ENCODE measurements at places on chromosomes 1 and 21. TPM values are rescaled to one million over a fixed set of nuclear protein-coding genes. Genes with fewer than 3 reads are reported as not detected.
A peak's percentile ranks its signal among the peaks of the same experiment; 100 is the strongest.

The SH2D2A gene
- 0.60 TPM for total RNA-seq

The OR2AJ1 gene
- total RNA-seq: not detected

The KCNJ9 gene
- not detected for total RNA-seq

The C1QTNF12 gene
- 3.8 TPM for total RNA-seq

The TAF5L gene
- total RNA-seq: 14.4 TPM

The ZNF683 gene
- total RNA-seq: not detected

The C1orf141 gene
- not detected for total RNA-seq

The FBLIM1 gene
- 117 TPM for total RNA-seq

DNA sequence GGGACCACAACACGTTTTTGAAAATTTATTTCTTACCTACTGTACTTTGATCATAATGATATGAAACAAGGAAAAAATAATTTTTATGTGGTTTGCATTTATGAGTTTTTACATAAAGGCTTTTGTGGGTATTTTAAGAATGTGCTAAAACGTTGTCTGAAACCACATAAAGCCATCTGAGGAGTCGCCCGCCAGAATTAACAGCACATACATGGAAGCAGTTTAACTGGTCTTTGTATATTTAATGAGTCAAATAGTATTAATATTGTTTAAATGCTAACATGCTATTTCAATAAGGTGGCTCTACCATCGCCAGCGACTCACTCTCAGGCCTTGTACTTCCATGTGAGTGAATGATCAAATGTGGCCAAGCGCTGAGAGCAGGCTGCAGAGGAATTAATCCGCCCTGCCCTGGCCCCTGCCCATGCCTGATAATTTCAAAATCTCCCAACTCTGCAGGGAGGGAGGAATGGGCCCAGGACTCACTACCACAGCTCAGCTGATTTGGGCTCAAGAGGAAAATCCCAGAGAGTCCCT lies 49.6 kb downstream of the SLC66A1 start:
- H3K4me1 ChIP-seq: peaks cover 24% of the 10 kb centered on the region
- no peak for DNase-seq
- peak overlapping the region; percentile 0 for H3K27ac ChIP-seq
- no peak overlapping the region for H3K4me3 ChIP-seq
- H3K36me3 ChIP-seq: no peaks in the 10 kb centered on the region
- H3K27me3 ChIP-seq: no peaks in the 10 kb centered on the region

- no peaks in the 10 kb centered on the region for H3K36me3 ChIP-seq
- no peak overlapping the region for H3K27ac ChIP-seq
- no peaks in the 10 kb centered on the region for H3K27me3 ChIP-seq
- H3K4me3 ChIP-seq: no peak overlapping the region
- H3K4me1 ChIP-seq: no peaks in the 10 kb centered on the region
- DNase-seq: no peak
These were observed 69.9 kb upstream of the ADGRL2 start for GRCh38 chr1:81730881-81731280.

GRCh38 chr1:10210841-10211804 lies 753 bp downstream of the KIF1B start:
- H3K4me1 ChIP-seq: peaks cover 20% of the 10 kb centered on the region
- peak; percentile 86 for DNase-seq
- H3K4me3 ChIP-seq: peak overlapping the region; percentile 94
- no peaks in the 10 kb centered on the region for H3K36me3 ChIP-seq

DNA sequence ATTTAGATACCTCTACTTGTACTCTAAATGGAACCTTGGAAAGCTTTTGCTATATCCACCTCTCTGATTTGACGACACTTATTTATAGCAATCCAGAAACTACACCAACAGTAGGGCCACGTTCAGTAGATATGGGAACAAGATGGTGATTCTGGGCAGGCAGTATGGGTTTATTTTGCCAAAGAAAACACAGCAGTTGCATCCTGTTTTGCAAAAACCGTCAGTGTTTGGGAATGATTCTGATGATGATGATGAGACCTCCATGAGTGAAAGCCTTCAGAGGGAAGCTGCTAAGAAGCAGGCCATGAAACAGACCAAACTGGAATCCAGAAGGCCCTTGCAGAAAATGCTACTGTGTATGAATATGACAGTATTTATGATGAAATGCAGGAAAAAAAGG lies 41.5 kb upstream of the NEXN start:
- no peaks in the 10 kb centered on the region for H3K4me1 ChIP-seq
- H3K27me3 ChIP-seq: no peaks in the 10 kb centered on the region
- H3K27ac ChIP-seq: no peak overlapping the region
- H3K4me3 ChIP-seq: no peak overlapping the region
- H3K36me3 ChIP-seq: no peaks in the 10 kb centered on the region
- DNase-seq: no peak

- no peak overlapping the region for H3K27ac ChIP-seq
These were observed 183.0 kb downstream of the SDCCAG8 start for GRCh38 chr1:243438815-243439214.

DNA sequence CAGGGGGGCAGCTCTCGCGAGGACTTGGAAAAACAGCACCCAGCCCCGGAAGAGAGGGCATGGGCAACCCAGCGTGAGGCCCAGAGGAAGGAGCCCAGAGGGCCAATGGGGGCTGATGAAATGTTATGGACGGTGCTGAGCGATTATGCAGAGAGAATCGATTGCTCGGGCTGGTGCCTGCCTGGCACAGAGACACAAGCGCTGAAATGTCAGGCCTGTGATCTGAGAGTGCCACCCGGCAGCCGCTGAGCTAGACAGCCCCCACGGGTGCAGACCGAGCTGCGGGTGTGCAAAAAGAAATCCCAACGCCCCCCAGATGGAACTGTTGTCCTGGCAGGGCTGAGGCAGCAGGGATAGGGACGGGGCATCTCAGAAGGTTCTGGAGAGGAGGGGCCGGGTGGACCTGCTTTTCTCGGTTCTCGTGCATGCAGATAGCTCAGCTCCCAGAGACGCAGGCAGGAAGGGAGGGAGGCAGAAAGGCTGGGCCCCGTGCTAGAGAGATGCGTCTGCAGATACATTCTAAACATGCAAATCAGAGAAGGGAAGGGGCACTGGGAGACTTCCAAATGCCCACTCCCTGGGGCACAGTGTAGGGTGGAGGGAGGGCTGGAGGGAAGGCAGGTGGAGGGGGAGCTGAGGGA lies 41.5 kb downstream of the TAS1R2 start:
- no peak overlapping the region for H3K4me3 ChIP-seq
- H3K27ac ChIP-seq: no peak overlapping the region
- H3K36me3 ChIP-seq: no peaks in the 10 kb centered on the region
- DNase-seq: no peak
- H3K4me1 ChIP-seq: no peaks in the 10 kb centered on the region

DNA sequence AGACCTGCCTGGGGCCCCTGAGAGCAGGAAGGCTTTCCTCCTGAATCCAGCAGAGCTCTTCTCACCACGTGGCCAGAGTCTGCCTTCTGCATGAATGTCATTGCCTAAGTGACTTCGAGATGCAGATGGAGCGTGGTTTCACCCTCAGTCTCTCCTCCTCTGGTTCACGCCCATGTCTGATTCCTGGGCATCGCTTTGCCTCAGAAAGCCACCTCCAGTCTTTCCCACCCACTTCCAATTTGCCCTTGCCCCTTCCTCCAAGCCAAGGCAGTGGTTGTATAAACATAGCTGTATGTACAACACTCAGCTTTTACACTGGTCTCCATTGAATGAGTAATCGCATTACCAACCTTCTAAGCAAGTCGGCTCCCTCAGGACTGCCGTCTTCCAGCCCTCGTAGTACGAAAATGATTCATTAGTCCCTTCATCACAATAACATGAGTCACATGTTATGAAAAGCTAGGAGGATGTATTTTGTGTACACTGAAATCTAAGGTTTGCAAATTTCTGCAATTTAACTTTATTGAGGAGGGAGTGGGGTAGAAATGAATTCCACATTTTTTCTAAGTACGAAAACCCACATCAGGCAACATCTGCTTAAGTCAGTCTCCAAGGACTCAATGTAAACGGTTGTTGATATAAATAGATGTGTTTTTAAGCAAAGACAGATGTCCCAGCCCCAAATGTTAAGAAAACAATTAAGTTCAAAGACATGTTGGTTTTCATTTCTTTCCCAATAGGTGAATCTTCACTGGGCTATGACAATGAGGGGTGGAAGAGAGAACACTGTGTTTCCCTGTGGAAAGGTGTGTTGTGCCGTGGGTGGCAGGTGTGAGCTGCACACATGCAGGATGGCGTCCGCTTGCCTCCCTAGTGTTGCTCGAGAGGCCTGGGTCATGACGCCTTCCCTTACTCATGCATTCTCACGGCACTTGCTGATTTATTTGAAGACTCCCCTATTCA lies 32.3 kb upstream of the ETS2 start:
- H3K27me3 ChIP-seq: no peaks in the 10 kb centered on the region
- no peak overlapping the region for H3K4me3 ChIP-seq

GRCh38 chr1:167121375-167122120 lies 27.7 kb downstream of the STYXL2 start:
- H3K27me3 ChIP-seq: no peaks in the 10 kb centered on the region
- peak overlapping the region; percentile 44 for H3K4me3 ChIP-seq
- peak overlapping the region; percentile 10 for H3K27ac ChIP-seq
- no peaks in the 10 kb centered on the region for H3K4me1 ChIP-seq
- H3K36me3 ChIP-seq: no peaks in the 10 kb centered on the region

DNA sequence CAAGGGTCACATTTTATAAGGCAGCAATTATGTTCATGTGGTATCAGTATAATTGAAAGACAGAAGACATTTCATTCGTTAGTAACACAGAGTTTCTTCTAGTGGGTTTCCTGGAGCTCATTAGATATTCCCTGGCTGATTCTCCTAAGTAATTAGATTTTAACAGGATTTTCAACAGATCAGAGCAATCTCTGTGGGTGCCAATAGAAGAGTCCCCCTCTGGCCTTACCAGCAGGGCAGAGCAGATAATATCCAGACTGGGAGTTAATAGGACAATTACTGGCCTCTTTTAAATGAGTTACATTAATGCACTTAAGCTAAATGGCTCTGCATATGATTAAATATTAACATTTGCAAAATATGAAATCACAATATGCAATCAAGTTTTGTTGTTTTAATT lies 74.2 kb upstream of the FOXD3 start:
- H3K27me3 ChIP-seq: no peaks in the 10 kb centered on the region
- no peak for DNase-seq
- no peak overlapping the region for H3K27ac ChIP-seq
- no peaks in the 10 kb centered on the region for H3K4me1 ChIP-seq
- H3K4me3 ChIP-seq: no peak overlapping the region

DNA sequence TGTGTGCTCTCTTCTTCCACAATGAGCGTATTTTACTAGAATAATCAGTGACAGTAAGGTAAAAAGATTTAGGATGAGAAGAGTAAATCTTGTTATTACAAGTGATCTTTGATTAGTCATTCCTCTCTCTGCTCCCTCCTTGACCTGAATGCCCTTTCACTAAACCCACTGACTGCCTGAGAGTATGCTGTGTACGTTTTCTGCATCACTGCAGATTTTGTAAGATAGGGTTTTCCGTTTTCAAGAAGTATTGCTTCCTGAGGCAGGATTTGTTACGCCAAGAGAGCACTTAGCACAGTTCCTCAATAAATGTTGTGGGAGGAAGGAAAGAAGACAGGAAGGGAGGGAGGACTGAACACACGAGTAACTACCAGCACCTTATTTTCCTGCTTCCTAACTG lies 7.7 kb upstream of the LAMB3 start:
- no peaks in the 10 kb centered on the region for H3K27me3 ChIP-seq
- H3K4me1 ChIP-seq: peaks cover 11% of the 10 kb centered on the region
- DNase-seq: no peak

DNA sequence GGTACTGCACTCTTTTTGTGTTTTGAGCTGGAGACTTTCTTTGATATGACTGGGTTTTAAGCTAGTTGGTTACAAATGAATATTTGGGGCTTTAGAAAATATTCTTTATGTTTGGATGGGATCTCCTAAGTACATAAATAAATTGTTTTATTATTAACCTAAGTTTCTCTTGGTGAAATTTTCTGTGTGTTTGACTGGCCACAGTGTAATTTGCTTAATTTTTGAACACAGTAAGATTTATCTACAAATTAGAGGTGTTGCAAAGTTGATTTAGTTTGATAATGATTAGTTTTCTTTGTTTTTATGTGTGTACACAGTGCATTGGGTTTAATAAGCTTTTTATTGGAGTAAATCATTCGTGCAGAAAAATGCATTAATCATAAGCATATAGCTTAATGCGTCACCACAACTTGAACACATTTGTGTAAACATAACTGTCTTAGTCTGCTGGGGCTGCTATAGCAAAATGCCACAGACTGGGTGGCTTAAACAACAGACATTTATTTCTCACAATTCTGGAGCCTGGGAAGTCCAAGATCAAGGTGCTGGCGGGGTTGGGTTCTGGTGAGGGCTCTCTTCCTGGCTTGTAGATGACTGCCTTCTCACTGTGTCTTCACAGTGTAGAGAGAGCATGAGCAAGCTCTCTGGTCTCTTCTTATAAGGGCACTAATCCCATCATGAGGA lies 17.4 kb upstream of the SLC6A9 start:
- H3K4me3 ChIP-seq: no peak overlapping the region
- peaks cover 9% of the 10 kb centered on the region for H3K4me1 ChIP-seq
- no peaks in the 10 kb centered on the region for H3K27me3 ChIP-seq

DNA sequence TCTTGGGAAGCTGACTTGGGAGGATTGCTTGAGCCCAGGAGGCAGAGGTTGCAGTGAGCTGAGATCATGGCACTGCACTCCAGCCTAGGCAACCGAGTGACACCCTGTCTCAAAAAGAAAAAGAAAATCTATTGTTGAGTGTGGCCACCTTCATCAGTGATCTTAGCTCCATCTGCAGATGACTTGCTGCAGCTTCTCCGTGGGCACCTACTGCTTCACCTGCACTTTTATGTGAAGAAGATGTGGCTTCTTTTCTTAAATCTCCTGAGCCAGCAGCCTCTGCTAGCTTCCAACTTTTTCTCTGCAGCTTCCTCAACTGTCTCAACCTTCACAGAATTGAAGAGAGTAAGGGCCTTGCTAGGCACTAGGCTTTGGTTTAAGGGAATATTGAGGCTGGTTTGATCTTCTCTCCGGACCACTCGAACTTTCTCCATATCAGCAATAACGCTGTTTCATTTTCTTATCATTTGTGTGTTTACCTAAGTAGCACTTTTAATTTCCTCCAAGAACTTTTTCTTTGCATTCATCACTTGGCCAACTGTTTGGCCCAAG lies 28.0 kb downstream of the AGPAT3 start:
- no peaks in the 10 kb centered on the region for H3K36me3 ChIP-seq
- H3K27me3 ChIP-seq: no peaks in the 10 kb centered on the region

DNA sequence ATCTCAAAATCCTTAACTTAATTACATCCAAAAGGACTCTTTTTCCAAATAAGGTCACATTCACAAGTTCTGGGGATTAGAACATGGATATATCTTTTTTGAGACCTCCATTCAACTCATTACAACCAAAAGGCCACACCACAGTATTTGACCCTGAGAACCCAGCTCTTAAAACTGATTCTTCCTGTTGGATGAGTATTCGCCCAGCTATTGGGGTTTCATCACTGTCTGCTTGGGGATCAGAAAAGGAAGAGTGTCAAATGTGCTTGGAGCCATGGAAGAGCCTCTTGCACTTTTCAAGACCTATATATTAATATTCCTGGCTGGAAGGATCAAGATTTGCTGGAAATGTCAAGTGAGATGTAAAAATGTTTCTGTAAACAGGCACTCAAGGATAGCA lies 5.4 kb upstream of the TINAGL1 start:
- no peaks in the 10 kb centered on the region for H3K36me3 ChIP-seq
- no peak for DNase-seq
- H3K27me3 ChIP-seq: no peaks in the 10 kb centered on the region
